CD4-positive, alpha-beta T cell treated with Interleukin-6 at 100 ng/mL for 8 hours (primary cell): ENCODE measurements at places on chromosomes 12 and 14.
A peak's percentile ranks its signal among the peaks of the same experiment; 100 is the strongest.

- no peak for DNase-seq
Observed at GRCh38 chr14:60722107-60722356, 2.1 kb downstream of the SIX4 start.

- DNase-seq = no peak
Observed at GRCh38 chr12:42886160-42886559, 296.6 kb upstream of the PRICKLE1 start.

DNA sequence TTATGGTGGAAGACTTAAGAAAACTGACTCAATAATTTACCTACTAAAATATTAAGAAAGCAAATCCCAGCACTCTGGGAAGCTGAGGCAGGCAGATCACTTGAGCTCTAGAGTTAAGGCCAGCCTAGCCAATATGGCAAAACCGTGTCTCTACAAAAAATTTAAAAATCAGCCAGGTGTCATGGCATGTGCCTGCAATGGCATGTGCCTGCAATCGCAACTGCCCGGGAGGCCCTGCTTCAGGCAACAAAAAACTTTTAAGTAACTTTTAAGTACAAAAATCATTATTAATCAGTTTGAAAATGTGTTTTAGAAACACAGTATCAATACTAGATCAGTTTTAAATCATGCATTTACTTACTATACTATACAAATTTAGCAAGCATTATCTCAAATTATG lies 17.5 kb downstream of the C2CD5 start:
- no peak for DNase-seq

DNA sequence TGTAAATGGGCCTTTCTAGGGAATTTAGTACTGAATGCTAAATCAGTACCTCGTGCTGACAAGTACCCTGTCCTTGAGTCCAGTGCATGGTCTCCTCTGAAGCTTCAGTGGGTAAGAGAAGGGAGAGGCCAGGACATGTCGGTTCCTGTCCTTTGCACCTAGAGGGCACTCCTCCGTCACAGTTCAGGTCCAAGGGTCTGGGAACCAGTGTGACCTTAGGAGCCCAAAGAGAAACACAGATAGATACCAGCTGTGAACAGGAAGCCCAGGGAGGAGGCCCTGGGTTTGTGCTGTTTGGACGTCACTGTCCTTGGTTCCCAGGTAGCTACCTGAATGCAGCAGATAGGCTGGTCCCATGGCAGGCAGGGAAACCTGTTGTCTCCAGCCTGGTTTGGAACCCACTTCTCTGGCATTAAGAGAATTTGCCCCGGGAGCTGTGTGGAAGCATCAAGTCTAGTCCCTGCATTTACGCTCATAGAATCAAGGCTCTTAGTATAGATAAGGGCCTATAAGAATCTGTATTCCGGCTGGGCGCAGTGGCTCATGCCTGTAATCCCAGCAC lies 3.9 kb upstream of the FGF23 start:
- DNase-seq = no peak

- DNase-seq = no peak
Observed at GRCh38 chr12:128531170-128531569, 264.2 kb downstream of the TMEM132C start.

DNA sequence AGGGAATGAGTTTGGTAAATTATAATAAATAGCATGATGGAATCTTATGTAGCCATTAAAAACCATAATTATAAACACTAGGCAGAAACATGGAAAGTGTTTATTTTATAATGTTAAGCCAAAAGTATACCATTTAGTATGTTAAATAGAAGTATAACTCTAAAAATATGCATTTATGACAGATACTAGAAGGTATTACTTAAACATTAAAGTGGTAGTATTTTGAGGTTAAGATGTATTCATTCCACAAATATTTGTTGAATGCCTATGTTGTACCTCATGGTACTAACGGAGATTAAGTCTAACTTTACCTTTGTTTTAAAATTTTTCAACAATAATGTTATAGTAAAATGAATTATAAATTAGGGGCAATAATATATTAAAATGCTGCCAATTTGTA lies 24.1 kb downstream of the TTC8 start:
- DNase-seq = no peak

- no peak for DNase-seq
Observed at GRCh38 chr12:1865284-1865866, 45.0 kb downstream of the LRTM2 start.

GRCh38 chr12:46493834-46494181 lies 121.2 kb upstream of the SLC38A2 start:
- DNase-seq = no peak

GRCh38 chr12:78441737-78442453 lies 422.7 kb upstream of the SYT1 start:
- no peak for DNase-seq

DNA sequence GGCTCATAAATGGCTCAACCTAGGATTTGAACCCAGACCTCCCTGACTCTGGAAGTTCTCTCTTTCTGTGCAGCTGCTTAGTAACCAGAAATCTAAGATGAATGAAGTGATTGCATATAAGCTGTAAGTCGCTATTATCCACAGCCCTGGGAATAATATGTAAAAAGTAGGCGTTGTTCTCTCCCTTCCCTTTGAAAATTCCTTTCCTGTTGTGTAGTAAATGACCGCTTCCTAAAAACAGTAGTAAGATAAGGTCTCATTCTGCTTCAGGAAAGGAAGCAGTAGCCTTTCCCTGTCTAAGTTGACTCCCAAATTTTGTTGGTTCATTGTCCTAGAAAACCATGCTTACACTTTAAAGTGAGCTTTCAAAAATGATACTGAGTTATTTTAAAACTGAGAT lies 418.3 kb downstream of the EGLN3 start:
- DNase-seq = no peak

DNA sequence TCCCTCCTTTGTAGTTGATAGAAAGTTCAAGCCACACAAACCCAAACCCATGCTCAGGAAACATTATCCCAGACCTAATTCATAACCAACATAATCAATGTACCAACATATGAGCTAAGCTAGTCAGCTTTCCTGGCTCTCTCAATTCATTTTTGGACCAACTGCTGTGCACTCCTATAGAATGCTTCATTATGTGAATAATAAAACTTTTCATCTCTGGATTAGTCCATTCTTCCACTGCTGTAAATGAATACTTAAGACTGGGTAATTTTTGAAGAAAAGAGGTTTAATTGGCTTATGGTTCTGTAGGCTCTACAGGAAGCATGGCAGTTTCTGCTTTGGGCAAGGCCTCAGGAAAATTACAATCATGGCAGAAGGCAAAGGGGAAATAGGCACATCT lies 651.9 kb downstream of the RERGL start:
- no peak for DNase-seq

GRCh38 chr12:43120150-43120549 lies 431.9 kb downstream of the ADAMTS20 start:
- DNase-seq = no peak

- no peak for DNase-seq
Observed at GRCh38 chr12:53231671-53231920, 413 bp downstream of the RARG start.

DNA sequence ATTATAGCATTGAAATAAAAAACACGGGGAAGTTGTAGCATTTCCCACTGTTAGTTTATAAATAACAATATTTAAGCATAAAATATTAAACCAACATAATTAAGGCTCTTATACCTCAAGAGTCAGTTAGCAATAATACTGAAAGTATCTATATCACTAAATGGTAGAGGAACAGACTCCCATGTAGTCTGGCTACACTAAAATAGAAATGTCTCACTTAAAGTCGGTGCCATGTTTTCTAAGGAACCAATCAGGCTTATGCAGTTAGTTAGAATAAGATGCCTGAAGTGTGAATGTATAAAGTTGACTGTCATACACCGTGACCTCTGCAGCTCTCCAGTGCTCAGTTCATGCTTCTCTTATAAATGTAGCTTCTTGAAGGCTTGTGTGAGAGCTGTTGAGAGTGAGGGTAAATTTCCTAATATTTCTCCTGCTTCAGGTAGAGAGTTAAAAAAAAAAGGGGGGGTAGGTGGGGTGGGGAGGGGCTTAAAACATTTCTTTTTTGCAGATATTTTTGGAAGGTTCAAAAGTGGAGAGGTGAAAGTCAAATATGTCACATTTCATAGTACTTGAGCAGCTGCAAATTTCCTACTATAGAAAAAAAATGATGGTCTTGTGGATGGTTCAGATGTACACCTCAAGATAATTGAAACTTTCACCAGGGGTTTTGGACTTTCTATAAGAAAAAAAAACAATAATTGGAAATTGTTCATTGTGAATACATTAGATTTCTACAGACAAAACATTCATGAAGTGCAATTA lies 64.5 kb downstream of the PTCSC3 start:
- no peak for DNase-seq

DNA sequence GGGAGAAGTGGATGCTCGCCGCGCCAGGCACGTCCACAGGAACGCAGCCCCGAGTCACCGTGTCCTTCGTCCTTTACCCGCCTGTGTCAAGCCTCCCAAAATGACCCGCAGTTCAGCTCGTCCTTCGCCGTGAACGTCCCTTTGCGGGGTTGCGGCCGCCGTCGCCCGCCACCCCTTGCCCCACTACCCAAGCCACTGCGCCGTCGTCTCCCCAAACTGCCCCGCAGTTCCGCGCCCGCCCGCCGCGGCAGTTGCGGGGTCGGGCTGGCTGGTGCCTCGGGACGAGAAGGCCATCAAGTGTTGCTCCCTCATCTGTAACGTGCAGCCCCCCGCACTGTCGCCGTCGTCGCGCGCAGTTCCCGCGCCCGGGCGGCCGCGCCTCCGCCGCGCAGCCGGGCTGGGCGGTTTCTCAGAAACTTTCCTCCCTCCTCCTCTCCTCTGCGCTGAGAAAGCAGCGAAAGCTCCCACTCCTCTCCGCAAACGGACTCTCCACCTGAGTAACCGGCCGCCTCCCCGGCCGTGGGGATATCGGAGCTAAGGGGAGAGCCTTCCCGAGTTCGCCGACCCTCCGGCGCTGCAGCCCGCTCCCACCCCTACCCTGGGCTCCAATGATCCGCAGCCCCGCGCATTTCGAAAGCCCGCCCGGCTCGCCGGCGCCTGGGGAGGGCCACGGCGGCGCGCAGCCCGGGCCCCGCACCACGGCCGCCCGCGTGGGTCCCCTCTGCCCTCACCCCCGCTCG lies 6.7 kb downstream of the CDKN1B start:
- DNase-seq = peak; percentile 25

GRCh38 chr14:74135426-74135825 lies 50.7 kb downstream of the LIN52 start:
- DNase-seq = no peak

GRCh38 chr14:96318836-96319235 lies 44.3 kb downstream of the ATG2B start:
- no peak for DNase-seq

- peak; percentile 3 for DNase-seq
Observed at GRCh38 chr12:105226219-105226618, 9.8 kb downstream of the APPL2 start.

- peak; percentile 3 for DNase-seq
Observed at GRCh38 chr14:96852823-96853422, 55.7 kb downstream of the VRK1 start.

DNA sequence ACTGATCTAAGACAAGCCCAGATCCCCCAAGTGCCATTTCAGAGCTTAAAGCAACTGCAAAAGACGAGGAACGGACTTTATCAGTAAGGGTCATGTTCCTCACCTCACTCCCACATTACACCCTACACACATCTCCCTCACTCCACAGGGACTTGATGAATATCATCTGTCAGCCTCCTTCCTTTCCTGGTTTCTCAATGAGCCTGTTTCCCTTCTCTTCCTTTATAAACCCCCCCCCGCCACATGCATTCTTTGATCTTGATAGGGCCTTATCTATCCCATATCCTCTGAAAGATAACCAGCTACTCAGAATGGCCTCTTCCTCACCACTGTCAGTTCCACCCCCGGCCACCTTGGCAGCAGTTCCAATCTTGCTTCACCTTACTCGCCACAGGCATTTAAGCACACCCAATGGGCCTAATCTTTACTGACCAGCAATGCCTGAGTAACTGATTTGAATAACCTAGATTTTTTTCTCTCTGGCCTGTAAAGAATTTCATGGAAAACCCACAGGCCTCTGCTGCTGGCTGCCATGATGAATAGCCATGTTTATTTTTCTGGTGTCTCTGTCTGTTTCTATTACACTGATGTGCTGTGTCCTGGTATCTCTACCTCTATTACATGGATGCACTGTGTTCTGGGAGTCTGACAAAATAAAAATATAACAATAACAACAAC lies 138.7 kb downstream of the PHLDA1 start:
- DNase-seq = no peak

- DNase-seq = no peak
Observed at GRCh38 chr12:10558789-10559188, 53.1 kb downstream of the EIF2S3B start.

DNA sequence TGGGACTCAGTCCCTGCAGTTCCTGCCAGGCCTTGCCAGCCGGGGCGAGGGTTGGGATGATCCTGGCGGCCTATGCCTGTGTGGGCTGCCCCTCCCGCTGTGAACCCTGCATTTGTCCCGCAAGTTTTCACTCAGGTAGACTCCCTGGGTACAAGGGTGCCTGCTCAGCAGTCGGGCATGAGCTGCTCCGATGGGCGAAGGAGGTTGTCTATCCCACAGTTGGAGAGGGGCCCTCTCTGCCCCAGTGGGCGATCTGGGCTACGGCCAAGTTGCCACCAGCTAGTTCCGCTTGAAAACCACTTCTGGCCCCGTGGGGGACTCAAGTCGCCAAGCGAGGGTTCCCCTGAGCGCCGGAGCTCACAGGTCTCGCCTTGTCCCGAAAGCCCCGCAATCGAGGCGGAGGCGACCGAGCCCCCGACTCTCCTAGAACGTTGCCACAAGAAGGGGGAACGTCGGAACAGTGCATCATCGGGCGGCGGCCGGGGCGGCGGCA lies 365 bp upstream of the TPI1 start:
- no peak for DNase-seq

- no peak for DNase-seq
Observed at GRCh38 chr12:99389751-99390150, 257.8 kb upstream of the GARIN6 start.

- no peak for DNase-seq
Observed at GRCh38 chr14:48709277-48709785, 876.8 kb downstream of the RPS29 start.

DNA sequence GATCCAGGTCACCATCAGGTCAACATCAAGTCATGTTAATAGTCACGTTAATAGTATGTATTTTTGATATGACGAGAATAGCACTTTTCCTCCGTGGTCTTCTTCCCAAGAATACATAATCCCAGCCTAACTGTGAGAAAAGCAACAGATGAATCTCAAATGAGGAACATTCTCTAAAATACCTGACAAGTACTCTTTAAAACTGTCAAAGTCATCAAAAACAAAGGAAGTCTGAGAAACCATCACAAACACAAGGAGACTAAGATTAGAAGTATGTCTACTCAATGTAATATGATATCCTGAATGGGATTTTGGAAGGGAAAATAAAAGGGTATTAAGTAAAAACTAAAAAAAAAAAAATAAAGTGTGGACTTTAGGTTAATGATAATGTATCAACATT lies 36.8 kb upstream of the GLIPR1 start:
- no peak for DNase-seq

- DNase-seq = no peak
Observed at GRCh38 chr12:68170726-68171125, 11.2 kb upstream of the IFNG start.
